ENCODE measurements at places on chromosomes 4 and X.

- DNase-seq = no peak
Observed at GRCh38 chrX:39764441-39764914, 333.3 kb downstream of the BCOR start.

DNA sequence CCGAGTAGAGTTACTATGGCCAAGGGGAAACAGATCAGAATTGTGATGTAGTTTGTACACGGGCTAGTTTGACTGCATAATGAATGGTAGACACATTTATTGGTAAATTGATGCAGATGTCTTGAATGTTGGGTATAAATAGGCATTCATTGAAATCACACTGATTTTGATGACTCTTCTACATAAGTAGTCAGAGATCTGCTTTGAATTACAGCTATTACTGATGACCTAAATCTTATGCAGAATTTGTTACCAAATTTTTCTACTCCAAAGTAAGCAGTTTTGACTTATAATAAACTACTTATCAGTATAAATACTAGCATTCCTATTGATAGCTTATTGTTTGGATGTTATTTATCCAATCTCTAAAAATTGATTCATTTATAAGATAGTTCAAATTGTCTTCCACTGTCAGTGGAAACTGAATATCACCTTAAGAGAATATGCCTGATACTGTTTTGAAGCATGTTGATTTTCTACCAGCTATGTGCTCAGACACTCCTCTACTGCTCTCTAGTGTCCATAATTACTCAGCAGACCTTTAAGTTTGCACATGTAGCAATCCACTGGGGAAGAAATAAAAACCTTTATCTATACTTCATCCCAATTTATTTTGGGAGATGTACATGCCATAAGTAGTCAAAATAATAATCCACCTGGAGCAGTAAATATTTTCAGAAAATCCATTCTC, 120.3 kb downstream of the RASL11B start:
- no peak for DNase-seq

DNA sequence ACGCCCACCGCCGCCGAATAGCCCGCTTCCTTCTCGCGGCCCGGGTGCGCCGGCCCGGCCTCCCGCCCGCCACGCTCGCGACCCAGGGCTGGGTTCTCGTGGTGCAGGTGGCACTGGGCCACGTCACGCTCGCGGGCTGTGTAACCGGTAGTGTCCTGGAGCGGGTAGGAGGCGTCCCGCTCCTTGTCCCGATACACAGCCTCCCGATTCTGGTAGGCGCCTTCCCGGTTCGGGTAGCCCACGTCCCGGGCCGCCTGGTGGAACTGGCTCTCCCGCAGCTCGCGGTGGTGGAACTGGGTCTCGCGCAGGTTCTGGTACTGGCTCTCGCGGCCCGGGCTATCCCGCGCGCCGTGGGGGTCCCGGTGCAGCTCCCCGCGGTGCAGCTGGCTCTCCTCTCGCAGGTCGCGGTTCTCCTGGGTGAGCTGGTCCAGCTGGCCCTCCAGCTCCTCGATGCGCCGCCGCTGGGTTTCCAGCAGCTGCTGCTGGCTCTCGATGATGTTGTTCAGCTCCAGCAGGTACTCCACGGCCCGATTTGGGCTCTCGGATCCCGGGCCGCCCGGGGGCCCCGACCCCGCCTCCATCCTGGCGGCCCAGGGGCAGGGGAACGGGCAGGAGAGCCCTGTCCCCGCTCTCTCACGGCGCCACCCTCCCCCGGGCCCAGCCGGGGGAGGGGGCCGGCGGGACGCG, 39.3 kb upstream of the IQSEC2 start:
- no peak for DNase-seq

- DNase-seq = no peak
Observed at GRCh38 chr4:20353646-20354045, 101.9 kb downstream of the SLIT2 start.

DNA sequence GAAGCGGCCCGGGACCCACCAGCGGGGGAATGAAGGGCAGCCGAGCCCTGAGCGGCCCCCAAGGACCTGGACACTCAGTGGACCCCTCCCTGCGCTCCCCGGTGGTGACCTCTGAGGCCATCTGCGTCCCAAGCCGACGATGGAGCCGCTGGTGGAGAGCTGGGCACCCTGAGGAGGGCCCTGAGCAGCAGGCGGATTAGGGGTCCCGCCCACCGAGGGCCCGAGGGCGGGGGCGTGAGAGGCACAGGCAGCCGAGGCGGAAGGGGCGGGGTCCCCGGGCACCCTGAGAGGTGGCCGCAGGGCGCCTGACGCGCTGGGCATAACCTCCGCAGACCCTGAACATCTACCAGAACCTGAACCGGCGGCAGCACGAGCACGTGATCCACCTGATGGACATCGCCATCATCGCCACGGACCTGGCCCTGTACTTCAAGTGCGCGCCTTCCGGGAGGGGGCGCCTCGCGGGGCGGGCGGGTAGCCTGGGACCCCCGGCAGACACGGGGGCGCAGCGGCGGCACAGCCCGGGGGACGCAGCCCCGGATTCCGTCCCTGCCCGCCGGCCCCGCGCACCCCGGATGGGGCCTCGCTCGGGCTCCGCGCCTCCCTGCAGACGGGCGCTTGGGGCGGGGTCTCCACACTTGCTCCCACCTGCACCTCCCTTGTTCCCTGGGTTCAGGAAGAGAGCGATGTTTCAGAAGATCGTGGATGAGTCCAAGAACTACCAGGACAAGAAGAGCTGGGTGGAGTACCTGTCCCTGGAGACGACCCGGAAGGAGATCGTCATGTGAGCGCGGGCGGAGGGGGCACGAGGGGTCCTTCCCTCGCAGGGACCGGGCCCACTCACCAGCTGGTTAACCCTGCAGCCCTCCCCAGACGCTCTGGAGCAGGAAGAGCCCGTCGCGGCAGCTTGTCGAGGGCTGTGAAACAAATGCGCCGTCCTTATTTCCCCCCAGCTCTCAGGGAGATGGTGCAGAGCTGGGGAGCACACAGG, 10.3 kb downstream of the ATP5ME start:
- peak; percentile 65 for DNase-seq

GRCh38 chr4:147760176-147760575, 28.3 kb downstream of the ARHGAP10 start:
- DNase-seq = no peak

DNA sequence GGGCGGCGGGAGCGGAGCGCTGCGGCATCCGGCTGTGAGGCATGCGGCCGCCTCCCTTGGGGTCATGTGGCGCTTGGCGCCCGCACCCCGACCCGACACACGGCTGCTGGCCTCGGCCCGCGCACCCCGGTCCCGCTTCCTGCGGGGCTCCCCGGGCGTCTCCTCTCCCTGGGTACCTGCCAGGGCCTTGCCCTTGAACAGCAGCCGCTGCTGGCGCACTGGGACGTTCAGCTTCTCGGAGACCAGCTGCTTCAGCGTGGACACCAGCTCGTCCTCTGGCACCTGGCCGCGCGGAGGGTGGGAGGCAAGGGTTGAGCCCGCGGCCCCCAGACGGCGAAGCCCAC, 391 bp downstream of the UBL4A start:
- DNase-seq = no peak

DNA sequence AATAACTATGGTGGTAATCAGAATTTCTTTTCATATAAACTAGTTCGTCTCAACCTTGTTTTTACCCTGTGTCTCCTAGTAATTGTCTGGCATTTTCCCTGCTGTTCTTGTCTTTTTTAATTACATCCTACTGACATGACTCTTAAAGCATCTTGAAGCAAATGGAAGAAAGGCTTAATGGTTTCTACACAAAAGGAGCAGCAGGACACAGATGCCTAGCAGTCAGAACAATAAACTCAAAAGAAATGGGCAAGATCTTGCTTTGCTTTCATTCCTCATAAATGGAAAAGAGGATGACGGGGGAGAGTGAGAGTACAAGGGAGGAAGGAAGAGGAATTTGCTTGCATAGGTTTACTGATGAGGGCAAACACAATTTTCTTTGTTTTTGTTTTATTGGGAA, 293.2 kb upstream of the EMCN start:
- no peak for DNase-seq

DNA sequence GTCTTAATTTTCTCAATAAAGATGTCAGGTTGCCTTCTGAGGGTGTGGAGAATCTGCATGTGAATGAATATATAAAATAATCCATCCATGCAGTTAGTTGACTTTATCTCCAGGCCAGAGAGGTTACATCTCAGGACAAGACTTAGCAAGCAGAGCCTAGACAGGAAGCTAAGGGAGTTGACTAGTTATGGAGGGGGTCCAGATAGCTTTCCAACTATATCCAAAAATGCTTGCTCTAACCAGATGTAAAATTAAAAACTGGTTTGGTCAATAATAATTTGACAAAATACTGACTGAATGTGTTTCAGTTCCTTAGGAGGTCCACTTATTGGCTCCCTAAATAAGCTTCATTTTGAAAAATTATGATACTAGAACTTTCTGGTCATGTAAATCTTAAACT, 101.4 kb downstream of the PAPSS1 start:
- DNase-seq = no peak

DNA sequence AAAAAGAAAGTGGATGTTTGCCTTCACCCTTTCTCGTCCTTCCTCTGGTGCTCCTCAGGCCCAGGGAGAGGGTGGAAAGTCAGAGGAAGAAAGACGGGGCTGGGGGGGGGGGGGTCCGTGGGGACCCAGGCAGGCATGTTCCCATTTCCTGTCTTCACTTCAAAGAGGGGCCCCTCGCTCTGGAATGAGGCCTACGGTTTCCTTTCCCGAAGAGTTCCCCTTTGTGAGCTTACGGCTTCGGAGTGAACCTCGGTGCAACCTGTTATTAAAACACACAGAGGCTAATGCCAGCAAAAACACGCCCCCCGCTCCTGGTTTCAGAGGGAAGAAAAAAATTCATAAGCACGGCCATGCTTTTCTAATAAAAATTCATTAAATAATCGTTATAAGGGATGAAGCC, 40.1 kb downstream of the SHOX start:
- DNase-seq = no peak

DNA sequence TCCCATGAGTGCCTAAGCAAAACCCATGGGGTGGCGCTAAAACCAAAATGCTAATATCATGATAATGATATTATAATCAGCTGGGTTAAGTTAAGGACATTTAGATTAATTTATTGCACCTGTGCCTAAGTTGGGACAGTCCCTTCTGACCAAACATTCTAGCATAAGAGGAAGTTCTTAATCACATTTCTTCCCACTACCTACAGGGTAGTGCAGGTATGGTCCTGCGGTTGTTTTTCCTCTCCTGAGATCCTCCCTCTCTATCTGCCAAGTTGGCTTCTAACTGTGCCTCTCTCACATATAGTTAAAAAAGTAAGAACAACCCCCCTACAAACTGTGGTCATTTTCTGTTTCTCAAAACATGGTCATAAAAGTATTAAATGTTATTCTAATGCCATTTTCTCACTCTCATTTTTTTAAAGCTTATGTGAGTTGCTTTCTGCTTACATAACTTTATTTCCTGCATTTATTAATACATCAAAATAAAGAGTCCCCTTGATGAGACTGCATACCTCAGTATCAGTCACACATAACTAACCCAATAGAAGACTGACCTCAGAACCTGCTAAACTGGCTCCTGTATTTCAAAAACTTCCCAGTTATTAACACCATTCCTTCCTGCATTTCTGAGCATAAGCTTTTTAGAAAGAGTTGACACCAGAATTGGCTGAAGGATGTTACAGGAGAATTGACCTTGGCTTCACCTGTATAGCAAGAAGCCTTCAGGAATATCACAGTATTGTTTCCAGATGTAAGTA, 1332.5 kb downstream of the FSTL5 start:
- DNase-seq = no peak

- DNase-seq = no peak
Observed at GRCh38 chr4:181748581-181748980, 494.6 kb upstream of the TENM3 start.

DNA sequence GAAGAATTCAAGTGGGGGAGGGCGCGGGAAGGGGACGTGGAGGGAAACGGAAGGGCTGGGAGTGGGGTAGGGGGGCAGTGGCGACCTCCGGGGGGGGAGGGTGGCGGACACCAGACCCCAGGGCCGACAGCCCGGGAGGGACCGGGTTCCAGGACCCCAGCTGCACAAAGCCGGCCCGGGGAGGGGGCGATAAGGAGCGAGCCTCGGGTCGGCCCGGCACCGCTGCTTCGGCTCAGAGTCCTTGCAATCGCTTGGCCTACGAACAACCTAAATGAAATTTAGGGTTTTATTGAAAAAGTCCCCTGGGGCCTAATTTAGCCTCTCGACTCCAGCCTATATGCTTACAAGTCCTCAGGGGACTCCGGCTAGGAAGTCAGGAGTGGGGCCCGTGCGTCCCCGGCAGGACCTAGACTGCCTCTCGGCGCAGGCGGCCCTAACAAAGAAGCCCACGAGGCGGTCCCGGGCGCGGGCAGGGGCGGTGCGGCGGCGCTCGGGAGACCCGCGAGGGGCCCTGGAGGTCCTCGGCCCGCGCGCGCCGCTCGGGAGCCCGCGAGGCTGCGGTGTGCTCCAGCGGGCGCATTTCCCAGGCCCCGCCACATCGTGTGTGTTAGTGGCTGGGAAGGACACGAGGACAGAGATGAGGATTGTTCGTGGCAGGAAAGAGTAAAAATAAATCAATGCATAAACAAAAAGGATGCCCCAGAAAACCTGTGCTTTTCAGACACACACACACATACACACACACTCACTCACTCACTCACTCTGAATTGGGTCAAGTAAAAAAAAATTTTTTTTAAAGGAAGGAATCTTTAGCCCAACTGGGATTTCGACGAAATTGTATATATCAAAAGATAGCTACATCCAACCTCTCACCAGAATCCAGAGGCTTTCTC, 70.0 kb downstream of the MGST2 start:
- DNase-seq = no peak

- no peak for DNase-seq
Observed at GRCh38 chr4:61079427-61079826, 120.7 kb upstream of the ADGRL3 start.

DNA sequence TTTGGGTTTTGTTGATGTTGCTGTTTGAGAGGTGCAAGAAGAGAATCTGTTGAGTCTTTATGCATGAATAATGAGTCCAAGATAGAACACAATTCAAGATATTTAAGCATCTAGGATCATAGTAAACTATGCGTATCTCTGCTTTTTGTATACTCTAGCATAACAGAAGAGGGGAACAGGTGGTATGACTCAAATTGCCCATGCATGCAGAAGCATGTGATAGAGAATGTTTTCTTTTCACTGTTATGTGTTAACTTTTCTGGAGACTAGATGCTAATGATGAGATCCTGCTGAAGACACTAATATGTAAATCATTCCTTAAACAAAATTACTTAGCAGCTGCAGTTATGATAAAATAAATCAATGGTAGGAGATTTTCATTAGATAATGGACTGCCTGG, 165.3 kb upstream of the FTHL17 start:
- DNase-seq = no peak

- no peak for DNase-seq
Observed at GRCh38 chr4:38985410-38986100, 46.7 kb downstream of the TMEM156 start.

DNA sequence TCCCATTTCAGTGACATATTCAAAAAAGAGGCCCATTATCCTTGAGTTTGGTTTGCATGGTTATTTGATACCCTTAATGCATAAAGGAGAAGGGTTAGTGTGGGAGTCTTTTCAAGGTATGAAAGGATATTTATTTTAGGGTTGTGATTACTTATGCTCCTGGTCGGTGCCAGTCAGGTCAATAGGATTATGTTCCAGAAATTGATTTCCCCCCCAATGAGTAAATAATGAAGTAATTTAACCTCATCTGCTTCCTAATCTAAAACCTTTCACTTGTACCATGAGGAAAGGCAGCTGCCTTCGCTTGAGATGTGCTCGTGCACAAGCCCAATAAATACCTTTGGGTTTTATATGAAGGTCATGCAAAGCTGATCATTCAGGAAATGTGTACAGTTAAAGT, 55.0 kb upstream of the NR0B1 start:
- no peak for DNase-seq
